Activated CD8-positive, alpha-beta memory T cell treated with anti-CD3 and anti-CD28 coated beads for 48 hours (primary cell): ENCODE measurements at places on chromosomes 4 and X.

DNA sequence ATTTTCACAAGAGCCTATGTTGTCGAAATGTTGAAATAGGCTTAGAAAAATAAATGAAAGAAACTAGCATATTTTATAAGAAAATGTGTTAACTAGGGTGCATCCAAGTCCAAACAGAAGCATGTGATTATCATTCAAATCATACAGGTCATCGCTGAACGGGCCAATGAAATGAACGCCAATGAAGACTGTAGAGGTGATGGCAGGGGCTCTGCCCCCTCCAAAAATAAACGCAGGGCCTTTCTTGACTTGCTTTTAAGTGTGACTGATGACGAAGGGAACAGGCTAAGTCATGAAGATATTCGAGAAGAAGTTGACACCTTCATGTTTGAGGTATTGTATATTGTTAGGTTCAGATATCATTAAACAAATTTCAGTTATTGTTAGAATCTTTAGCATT lies 9.6 kb downstream of the CYP4V2 start:
- no peak for DNase-seq

DNA sequence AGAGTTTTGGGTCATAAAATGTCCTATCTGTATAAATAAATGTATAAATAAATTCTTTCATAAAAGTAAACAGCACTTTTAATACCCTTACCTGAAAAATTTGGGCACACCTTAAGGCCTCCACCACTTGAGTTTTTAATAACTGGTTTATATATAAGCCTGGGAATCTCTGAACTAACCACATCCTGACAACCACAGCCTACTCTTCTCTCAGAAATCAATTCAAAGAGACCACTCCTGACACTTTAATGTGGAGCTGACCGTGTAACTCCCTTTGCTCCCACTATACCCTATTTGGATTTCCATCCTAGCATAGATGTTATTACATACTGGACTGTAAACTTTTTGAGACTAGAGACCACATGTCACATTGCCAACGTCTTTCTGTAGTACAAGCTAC lies 3.5 kb downstream of the FBXL5 start:
- no peak for DNase-seq

DNA sequence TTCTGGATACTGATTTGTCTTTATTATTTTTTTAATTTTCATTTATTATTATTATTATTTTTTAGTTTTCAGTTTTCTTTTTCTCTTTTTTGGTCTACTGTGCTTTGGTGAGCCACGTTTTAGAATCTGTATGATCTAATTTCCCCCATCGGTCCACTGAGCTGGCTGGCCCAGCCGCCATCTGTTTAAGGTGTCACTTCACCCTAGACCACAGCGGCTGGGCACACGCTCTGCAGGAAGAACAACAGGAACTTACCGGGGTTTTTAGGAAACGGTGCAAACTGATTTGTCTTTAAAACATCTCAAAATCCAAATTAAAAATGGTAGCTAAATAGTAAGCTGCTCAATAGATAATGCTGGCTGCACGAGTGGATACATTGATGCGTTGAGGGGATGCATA lies 48.8 kb upstream of the AMOT start:
- no peak for DNase-seq

GRCh38 chr4:82747686-82748575 lies 50.7 kb downstream of the SCD5 start:
- no peak for DNase-seq

DNA sequence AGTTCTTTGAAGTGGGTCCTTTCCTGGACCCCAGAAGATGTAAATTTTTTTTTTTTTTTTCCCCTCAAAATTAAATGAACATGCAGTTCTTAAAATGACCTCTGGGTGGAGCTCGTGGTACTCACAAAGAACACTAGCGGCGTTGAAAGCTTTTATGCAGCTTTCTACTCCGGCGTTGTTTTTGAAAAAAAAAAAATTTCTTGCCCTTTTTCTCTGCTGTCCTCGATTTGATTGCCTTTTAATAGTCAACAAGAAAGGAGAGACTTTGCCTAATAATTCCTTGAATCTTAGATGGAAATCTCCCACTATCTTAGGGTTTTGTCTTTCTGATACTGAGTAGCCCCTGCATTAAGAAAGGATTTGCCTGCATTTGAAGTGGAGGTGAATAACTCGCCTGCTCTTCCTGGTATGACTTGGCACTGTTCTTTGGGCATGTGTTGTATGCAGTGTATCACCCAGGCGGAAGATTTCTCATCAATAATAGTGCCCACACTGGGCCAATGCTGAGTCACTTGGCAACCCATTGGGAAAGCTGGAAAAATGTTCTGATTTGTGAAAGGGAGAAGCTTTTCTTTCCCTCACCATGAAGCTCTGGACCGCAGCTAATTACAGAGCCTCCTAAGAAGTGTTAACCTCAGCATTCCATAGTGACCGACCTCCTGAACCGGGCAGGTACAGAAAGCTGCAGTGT lies 104.0 kb downstream of the PHEX start:
- no peak for DNase-seq

DNA sequence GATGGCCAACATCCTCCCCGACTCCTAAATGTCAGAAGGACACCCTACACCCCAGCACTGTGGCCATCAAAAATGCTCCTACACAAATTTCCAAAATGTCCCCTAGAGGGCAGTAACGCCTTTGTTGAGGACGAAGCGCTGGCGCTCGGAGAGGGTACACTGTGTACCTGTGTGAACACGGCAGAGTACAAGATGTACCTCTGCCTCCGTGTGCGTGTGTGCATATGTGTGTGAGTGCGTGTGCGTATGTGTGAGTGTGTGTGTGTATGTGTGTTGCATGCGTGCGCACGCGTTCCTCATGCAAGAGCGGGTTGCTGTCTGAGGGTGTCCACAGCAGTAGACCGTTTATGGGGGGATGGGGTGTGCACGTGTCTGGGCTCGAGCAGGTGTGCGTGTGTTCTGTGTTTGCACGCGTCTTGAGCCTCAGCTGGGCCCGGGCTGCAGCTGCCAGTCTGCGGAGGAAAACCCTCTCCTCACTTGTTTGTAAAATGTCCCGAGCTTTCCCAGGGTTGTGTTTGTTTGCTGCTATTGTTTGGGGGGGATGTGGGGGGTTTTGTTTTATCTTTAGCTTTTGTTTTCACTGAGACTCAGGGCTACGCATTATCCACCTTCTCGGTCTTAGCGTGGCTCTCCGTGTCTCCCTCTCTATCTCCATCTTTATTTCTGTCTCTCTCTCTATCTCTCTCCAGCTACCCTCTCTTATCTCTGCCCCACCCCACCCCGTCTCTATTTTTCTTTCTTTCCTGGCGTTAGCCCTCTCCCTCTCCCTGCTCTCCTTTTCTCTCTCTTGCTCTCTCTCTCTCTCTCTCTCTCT lies 10.4 kb upstream of the TSPYL2 start:
- DNase-seq, result no peak

GRCh38 chr4:155692361-155692760 lies 25.7 kb downstream of the GUCY1A1 start:
- no peak for DNase-seq

DNA sequence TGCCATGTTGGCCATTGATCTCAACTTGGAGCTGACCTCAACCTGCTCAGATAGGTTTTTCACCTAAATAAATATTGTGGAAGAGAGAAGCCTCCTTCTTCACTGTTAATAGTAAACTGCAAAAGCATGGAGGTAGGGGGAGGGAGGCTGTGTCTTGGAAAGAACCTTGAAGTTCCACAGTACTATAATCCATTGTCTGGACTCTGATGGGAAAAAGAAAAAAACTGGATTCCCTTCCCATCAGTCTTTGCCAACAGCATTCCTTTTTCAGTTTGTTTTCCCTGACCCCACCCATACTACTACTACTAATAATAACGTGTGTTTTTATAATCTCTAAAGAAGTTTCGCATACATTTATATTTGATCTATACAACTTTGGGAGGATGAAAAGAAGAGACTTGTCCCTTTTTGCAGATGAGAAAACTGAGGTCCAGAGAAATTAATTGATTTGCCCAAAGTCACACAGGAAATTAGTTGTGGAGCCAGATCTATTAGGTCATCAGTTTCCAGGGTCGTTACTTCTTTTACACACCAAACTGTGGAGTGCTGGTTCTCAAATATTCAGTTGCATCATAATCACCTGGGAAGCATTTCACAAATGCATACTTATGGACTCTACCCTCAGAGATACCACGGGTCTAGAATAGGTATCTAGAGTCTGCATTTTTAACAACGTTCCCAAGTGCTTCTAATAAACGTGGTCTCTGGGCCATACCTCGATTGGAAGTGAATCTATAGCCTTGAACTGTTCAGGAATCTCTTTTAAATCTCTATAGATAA lies 59.1 kb downstream of the LUZP4 start:
- no peak for DNase-seq

GRCh38 chrX:43655151-43656004 lies 721 bp upstream of the MAOA start:
- DNase-seq, result no peak

- DNase-seq, result no peak
Observed at GRCh38 chrX:2351321-2351720, 149.5 kb downstream of the DHRSX start.

DNA sequence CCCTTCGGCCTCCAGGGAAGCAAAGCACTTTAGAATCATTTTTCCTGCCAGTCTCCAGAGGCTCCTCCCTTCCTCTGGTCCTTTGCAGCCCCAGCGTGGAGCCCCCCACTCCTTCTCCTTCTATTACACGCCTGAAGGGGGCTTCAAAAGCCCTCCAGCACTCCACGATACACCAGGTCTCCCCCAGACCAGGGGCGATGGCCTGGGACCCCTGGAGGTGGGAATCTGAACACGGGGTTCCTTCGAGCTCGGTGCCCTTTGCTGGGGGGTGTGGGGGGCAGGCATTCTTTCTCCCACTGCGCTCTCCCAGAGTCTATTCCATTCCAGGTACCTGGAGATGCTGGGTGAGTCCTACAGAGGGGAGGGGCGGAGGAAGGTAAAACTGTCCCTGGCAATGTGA lies 97.6 kb downstream of the HMX1 start:
- DNase-seq, result no peak

DNA sequence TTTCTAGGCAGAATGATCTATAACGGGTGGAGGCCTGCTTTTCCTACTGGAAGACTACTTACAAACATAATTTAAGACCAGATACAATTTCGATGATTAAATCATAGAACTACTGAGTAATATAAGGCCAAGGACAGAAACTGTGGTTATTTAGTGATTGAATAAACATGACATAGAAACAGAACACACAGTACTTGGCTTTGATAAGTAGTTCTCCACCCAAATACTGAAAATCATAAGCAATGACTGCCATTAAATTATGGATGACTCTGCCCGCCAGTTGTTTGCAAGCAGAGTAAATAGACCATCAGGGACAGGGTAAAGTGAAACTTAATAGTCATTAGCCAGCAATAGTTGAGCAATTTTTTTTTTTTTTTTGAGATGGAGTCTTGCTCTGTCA lies 17.2 kb upstream of the SMIM14 start:
- no peak for DNase-seq

- DNase-seq, result no peak
Observed at GRCh38 chr4:187617113-187617512, 378.5 kb upstream of the ZFP42 start.

DNA sequence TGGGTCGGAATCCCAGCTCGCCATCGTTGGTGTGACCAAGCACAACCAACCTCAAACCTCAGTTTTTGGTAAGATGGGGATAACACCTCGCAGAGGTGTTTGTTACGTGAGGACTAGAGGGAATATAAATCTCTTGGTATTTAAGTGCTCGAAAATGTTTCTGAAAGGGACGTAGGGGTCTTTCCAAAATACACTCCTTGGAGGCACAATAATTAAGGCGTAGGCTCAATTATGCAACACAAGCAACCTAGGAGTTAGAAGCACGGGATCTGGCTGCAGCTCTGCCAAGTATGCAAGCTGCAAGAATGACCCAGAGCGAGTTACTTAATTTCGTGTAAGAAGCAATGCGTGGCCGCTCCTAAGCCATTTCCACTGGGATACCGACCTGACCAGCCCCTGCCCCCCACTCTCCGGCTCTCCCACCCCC lies 552 bp downstream of the ADH5 start:
- DNase-seq, result no peak

DNA sequence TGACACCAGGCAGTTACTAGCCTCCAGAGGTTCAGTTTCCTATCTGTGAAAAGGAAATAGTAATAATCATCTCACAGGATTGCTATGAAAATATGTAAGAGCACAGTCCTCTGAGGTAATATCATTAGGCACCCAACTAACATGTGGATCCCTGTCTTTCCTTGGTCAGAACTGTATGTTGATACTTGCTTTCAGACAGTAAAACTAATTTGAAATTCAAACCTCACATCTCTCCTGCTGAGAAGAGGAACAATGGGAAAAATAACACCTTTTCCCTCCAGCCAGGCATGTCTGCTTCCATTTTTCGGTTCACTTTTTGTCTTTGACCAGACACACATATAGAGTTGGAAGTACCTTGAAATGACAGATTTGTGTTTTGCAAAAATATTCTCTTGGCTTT lies 262.7 kb downstream of the IL15 start:
- no peak for DNase-seq

GRCh38 chr4:106650701-106651100 lies 282.1 kb upstream of the GIMD1 start:
- no peak for DNase-seq

GRCh38 chr4:1318488-1319213 lies 28.4 kb upstream of the UVSSA start:
- no peak for DNase-seq

GRCh38 chr4:56197387-56197786 lies 189.9 kb downstream of the AASDH start:
- no peak for DNase-seq

DNA sequence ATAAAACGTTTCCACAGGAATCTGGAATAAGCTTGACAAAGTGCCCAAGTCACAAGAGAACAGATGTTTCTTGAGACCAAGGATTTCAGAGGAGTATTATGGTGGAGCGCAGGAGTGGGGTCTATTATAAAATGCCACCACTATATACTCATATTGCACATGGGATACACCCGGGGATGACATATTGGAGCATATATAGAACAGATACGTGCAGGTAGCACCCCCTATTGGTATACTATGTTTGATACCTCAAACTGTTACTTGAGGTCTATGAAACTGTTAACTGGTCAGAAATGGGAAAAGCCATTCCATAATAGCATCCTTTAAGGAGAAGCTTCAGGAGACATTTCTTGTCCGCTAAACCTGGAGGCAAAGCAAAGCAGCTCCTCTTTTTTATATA lies 86.0 kb downstream of the PCYT1B start:
- no peak for DNase-seq

DNA sequence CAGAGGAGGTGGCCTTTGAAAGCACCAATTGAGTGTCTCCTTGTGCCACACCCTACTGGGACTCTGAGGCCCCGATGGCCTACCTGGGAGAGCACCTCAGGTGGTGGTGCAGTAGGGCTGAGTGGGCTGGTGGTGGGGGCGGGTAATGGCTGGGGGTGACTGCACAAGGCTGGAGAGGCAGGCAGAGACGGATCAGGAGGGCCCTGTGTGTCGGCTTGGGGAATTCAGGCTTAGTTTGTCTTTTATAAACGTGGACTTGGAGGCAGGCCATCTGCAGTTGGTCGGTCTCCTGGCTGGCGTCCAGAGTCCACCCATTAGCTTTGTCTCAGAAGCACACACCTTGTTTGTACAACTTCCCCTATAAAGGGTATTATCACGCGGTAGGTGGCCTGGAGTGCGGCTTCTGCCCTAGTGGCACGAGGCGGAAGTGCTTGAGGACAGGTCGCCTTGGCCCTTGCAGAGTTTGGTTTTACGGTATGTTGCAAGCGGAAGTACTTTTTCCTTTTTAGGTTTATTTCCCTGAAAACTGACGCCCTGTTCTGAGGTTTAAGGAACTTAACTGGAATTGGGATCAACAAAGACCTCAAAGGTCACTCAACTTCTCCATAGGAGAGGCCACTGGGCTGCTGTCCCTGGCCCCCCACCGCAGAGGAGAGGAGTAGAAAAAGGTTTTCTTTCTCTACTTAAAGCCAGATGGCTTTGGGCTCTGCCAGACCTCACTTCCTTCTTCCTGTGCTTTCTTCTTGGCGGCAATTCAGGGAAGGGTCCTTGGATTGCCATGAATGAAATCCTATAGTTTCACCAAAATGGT lies 8.0 kb downstream of the TBC1D14 start:
- DNase-seq, result no peak
